ENCODE measurements at places on chromosomes 16 and 17.

DNA sequence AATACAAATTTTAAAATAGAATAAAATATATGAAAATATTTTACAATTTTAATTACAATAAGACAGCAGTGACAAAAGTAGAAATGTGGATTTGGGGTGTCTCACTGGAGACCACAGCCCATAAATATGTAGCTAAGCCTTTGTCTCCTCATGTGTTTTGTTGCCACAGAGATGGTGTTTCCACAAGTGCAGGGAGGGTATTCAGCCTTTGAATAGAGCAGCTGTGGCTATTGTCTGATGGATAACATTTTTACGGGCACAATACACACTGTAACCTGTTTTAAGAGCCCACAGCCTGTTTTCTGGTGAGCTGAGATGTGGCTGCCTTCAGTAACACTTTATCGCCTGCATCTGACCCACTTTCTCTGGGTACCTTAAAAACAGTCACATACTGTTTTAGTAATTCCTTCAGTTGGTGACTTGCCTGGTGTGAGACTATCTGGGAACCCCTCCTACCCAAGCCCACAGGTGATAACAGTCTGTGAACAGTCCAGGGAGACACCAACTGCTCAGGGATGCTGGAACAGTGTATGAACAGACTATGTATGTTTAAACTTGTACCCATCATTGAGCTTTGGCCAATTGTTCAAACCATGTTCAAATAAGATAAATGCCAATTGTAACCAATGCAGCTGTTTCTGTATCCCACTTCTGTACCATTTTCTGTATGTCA, 7.8 kb upstream of the AHSP start:
- DNase-seq, result no peak

DNA sequence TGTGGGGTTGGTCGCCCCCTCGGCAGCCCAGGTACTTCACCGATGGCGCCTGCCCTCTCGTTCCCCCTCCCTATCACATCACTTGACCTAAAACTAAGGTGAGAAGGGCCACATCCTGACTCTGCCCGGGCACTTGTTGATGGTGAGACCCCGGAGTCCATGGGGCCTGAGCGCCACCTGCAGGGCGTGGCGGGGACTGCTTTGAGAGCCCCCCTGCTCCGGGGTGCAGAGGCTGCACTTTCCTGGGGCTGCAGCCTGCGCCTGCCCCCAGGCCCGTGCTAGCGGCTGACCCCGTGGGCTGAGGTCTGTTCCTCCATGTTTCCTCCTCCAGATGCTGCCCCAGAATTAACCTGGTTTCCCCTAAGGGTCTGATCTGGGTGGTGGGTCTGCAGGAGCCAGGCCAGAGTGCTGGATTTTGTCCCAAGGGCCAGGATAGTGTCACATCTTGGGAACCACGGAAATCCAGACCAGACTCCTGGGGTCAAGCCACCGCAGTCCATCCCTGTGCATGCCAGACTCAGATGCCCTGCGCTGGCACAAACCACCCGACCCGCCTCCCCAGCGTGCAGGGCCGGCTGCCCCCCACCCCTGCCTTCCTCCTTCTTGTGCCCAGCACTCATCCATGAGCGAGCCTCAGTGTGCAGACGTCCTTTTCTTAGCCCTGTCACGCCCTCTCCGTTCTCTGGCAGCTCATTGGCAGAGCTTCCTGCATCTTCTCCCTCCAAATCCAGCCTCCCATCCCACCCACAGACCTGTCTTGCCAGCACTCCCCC, 2.7 kb downstream of the NDUFAF8 start:
- DNase-seq, result peak; percentile 46

DNA sequence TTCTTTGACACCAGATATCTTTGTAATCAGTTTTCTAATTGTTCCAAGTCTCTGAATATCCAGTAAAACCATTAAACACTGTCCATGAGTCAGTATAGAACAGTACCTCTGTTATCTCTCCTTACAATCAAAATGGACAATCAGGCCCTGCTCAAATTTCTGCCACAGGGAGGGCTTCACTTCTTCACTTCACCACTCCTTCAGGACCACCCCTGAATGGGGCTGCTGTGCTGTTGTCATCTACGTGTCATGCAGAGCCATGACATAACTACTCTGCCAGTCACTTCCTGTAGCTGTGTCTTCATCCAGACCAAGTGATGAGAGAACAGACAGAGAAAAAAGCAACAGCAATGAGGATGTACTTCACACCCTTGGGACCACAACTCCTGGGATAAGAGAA, 116.9 kb downstream of the TANC2 start:
- DNase-seq, result no peak

- DNase-seq, result no peak
Measured at GRCh38 chr16:1917665-1918350, 407 bp downstream of the HS3ST6 start.

DNA sequence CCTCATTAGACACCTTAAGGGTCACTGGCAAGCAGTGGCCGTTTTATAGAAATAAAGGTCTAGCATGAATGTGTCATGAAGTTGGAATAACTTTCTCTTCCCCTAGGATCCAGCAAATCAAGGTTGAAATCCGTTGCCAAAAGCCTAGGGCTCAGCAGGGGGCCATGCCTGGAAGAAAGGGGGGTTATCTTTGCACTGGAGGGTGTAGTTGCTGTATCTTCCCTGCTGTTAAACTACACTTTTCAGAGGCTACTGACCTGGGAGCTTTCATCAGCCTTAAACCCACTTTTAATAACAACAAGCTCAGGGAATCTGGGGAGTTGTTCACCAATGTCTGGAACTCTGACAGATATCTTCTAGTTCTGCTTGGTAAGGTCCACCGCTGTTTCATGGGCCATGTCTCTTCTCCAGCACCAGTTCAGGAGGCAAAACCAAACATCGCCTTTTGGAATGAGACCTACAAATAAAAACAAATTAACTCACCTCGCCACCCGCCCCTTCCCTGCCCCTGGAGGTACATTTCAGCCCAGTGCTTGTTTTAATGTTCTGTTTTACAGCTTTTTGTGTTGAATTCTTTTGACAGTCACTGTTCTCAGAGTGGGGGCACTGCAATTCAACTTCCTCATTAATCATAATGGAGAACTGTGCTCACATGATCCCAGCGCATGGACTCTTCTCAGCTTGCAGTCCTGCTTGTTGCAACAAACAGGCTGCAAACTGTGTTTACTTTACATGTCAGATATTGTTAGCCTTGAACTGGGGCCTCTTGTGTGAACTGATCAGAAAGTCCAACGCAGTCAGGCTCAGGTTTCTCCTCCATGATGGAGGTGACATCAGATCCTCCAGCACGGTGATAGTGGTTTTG, 508.7 kb downstream of the KCNJ2 start:
- DNase-seq, result no peak

DNA sequence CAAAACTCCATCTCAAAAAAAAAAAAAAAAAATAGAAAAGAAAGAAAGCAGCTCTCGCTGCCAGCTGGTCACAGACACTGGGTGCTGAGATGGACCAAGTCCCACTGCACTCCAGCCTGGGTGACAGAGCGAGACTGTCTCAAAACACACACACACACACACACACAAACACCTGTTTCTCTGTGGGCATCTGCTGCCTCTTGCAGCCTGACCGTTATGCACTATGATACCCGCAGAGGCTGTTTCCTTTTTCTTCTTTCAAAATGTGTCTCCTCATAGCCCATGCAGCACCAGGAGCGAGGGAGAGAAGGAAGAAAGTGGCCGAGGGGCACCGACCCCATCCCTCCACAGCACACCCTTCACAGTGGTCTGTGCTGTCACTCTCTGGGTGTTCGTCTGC, 36.9 kb upstream of the KLHDC4 start:
- DNase-seq, result no peak

DNA sequence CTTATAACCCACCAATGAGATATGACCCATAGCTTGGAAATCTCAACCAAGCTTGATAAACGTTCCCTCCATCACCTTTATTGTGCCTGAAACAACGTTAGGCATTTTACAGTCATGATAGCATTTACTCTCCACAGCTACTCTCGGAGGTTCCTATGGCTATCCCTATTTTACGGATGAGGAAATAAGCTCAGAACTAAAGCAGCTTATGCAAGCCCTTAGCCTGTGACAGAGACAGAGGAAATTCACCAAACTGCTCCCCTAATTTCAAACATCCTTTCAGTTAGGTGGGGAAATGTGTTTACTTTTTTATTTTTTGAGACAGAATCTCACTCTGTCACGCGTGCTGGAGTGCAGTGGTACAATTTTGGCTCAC, 18.7 kb downstream of the DCUN1D3 start:
- no peak for DNase-seq

DNA sequence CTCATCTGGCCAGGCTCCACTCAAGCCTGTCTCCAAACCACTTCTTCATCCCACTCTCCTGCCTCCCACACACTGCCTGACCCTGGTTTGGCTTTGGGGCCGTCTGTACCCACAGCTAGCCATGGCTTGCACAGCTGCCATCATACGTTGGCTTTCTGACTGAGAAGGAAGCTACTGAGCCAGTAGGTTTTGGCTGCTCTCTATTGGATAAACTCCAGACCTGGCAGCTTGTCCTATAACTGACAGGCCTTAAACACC, 3.9 kb downstream of the MIF4GD start:
- no peak for DNase-seq
